HFFc6 (cell line): ENCODE measurements at places on chromosomes 7 and 10.

DNA sequence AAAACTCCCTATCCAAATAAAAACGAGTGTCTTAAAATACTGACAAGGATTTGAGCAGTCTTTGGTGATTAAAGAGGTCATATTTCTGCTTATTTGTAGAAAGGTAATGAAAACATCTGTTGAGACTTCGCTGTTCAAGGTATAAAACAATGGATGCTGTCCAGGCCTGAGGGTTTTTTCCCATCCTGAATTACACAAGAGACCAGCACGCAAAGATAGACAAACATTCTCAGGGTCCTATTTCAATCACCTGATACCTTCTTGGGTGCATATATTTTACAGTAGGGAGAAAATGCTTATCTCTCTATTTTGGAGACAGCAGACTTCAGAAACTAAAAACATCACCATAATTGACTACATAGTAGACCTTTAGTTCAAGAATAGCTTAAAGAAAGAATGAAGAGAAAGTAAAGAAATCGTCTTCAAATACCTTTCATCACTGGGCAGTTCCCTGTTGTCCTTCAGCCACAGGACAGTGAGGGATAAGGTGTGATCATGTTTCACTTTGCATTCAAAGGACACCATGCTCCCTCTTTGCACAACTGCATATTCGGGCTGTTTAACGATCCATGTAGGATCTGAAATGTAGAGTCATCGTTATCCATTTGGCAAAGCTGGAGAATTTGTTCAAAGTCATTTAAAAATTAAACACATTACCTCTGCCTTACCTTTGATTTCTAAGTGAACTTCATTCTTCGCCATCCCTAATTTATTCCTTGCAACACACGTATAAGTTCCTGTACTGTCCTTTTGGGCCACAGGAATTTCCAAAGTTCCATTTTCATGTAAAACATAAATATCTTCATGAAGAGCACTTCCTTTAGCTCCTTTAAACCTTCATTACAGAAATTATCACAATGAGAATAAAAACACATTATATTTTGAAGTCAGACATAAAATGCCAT is 63.7 kb upstream of the LAMB4 start:
- no peak for DNase-seq

DNA sequence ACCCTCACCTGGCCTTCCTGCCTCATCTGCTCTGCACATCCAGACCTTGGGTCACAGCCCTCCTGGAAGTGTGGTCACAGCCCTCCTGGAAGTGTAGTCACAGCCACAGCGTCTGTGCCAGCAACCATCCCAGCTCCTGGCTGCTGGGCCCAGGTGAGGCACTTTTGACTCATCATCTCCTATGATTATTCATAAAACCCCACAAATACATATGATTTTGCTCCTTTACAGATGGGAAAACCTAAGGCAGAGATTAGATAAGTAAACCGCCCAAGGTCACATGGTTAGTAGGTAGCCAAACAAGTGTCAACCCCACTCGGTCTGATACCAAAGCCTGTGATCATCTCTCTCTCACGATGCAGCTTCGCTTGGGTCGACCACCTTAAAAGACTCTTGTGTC is 94.3 kb downstream of the PRLHR start:
- no peak for DNase-seq

- DNase-seq = no peak
Measured at GRCh38 chr7:17062151-17063044, 180.6 kb upstream of the AGR3 start.

DNA sequence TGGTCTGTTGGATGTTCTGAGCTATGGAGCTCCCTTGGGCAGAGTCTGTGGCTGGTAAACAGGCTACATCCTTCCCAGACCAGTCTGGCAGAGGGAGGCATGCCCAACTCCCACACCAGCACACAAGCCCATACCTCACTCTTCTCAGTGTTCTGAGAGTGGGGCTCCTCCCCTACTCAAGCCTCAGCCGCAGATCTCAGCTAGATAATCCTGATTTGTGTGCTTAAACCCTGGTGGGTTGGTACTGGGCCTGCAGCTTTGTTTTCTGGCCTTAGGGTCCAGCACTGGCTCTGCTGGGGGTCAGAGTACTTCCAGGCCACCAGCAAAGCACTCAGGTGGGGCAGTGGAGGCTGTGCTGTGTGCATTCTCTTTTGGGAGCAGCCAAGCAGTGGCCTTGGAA is 70.4 kb downstream of the MGAM2 start:
- no peak for DNase-seq

DNA sequence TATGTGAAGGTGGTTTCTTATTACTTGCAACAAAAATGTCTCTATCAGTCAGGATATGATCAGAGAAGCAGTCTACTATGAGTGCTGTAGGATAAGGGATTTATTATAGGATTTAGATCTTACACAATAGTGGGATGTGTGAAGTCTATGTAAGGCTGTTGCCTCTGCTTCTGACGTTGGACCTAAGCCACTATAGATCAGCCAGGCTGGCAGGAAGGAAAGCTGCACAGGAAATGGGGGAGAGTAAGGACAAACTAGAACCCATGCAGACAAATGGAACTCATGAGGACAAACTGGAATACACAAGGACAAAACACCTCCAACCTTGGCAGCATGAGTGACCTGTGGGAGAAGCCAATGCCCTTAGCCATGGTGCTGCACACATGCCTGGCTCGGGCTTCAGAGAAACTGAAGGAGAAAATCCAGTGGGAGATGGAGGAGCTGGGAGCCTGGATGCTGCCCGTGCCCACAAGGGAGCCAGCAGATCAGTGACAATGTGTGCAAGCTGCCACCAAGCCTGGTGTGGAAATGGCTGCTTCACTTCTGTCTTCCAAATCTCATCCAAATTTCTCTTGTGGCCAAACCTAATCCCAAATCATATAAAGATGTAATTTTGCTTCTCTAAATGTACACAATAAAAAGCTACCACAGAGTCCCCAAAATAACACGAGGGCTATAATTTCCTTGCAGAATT is 147.0 kb upstream of the PCGF5 start:
- no peak for DNase-seq
